ENCODE measurements at places on chromosomes 13 and 19.

DNA sequence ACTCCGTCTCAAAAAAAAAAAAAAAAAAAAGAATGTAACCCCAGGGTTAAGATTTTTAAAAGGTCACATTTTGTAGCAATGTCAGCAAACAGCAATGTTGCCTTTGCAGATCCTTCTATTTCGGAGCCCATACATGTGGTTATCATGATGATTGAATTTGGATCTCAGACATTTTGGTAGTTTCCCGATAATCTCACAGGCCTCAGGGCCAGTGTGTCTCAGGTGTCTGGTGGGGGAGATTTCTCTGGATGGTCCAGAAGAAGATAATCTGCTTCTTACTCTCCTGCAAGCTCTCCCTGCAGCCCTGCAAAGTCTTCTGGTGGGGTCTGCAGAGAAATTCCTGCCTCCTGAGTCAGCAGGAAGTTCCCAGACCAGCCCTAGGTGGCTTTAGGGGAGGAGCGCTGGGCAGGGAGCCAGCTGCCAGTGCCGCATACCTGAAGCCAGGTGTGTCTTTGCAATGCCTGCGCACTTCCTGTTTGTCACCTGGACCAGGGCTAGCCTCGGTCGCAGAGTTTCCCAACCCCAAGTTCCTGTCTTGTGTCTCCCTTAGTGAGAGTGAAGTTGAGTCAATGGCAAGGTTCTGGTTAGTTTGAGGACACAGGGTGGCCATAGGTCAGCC, 1.4 kb downstream of the SH2D3A start:
- peak; percentile 21 for DNase-seq

- DNase-seq = no peak
These were observed 440.0 kb downstream of the RFC3 start for GRCh38 chr13:34257966-34258365.

- DNase-seq = peak; percentile 57
These were observed 8.2 kb downstream of the CAPN12 start for GRCh38 chr19:38736036-38736412.

GRCh38 chr13:19567820-19568534, 6.6 kb upstream of the TPTE2 start:
- no peak for DNase-seq

DNA sequence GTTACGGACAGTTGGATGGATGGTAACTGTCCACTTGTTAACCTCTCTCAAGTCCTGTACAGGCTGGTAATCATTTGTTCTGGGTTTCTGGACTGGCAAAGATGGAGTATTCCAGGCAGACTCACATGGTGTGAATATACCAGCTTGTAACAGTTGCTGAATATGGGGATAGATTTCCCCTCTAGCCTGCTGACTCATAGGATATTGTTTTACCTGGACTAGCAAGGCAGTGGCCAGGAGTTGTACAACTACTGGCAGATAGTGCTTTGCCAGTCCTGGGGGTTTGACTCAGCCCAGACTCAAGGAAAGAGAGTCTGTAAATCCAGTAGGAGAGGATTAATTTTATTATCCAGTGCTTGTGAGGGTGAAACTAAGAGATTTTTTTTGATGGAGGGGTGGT, 74.0 kb downstream of the ZNF100 start:
- no peak for DNase-seq

- DNase-seq = no peak
These were observed 6.3 kb downstream of the MAMSTR start for GRCh38 chr19:48713041-48713863.

- DNase-seq = no peak
These were observed 9.5 kb upstream of the ERFL start for GRCh38 chr19:41937525-41938468.

- no peak for DNase-seq
These were observed 47.0 kb downstream of the FOXO1 start for GRCh38 chr13:40619479-40619814.

DNA sequence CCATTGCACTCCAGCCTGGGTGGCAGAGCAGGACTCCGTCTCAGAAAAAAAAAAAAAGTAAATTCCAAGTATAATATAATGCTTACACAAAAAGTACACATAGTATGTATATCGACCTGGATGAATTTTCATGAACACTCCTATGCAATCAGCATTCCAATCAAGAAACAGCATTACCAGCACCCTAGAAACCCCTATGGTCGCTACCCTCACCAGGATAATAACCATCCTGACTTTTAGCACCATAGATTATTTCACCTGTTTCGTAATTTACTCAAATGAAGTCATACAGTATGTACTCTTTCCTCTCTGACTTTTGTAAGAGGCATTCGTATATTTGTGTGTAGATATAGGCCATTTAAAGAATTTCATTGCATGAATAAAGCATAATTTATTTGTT, 47.6 kb downstream of the PCDH8 start:
- DNase-seq = no peak

GRCh38 chr13:25447396-25447795, 75.6 kb downstream of the ATP8A2 start:
- DNase-seq = no peak

- DNase-seq = no peak
These were observed 10.6 kb downstream of the CLC start for GRCh38 chr19:39727070-39727800.

- no peak for DNase-seq
These were observed 26.9 kb downstream of the CDK8 start for GRCh38 chr13:26280822-26281221.

GRCh38 chr13:26220575-26220974, 1.5 kb downstream of the RNF6 start:
- DNase-seq = no peak

- DNase-seq = no peak
These were observed 283.1 kb upstream of the TMTC4 start for GRCh38 chr13:100957741-100958140.

- DNase-seq = peak; percentile 81
These were observed 2.2 kb upstream of the PLEKHG2 start for GRCh38 chr19:39410017-39410830.

DNA sequence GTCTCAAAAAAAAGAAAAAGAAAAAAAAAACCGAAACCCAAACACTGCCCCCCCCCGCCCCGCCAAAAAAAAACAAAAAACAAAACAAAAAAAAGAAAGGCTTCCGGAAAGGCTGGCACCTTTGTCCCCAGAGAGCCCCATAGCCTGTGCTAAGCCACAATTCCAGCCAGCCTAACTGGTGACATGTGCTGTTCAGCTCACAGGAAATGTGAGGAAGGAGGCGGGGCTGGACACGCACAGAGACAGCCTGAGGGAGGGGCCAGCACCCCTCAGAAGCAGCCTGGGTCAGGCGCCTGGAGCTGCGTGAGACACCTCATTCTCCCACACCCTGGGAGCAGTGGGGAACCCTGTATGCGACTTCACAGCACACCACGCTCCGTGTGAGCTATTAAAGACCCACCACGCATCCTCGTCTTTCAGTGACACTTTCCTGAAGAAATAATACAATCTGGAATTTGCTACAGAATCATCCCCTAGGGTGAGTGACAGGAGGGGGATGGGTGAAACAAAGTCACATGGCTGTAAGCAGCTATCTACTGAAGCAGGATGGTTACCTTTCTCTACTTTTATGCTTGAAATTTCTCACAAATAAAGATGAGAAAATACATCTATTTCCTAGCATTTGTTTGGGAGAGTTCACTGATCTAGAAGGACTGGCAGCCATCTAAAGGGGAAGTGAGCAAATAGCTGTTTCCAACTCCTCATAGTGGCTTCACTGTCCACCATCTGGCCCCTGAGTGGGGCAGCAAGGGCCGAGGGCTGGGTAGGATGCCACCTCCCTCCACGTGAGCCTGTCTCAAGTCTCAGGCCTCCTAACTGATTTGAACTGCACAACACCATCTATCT, 12.3 kb upstream of the SLC35E1 start:
- peak; percentile 95 for DNase-seq

- no peak for DNase-seq
These were observed 3.7 kb downstream of the PLEKHF1 start for GRCh38 chr19:29668746-29669609.

- DNase-seq = no peak
These were observed 5.2 kb downstream of the GRTP1 start for GRCh38 chr13:113358653-113359190.

DNA sequence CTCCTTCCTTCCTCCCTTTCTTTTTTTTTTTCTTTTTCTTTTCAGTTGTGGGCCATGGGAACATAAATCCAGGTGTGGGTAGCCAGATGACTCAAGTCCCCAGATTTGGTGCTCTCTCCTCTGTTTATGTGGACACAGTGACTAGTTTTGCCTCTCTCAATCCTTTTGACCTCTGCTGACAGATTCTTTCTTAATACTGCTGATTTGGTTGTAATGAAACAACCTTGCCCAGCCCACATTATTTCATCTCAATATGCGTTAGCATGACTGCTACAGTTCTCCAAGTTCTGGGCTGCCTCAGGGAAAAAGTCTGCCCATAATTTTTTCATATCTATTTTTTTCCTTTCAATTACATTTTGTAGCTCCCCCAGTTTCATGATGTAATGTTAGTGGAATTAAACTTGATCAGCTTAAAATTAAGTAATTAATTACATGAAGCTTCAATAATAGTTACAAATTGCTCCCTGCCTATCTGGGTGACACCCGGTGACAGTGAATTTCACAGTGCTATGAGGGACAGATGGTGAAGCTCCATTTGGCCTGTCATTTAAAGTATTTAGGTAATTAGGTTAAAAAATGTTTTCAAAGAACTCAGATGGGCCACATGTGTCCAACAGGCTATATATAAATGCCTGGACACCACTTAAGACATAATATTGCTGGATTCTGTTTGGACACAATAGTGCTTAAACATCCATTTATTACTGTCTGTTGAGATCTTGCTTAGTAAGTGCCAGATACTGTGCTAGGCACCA, 118.8 kb upstream of the FRY start:
- DNase-seq = no peak

DNA sequence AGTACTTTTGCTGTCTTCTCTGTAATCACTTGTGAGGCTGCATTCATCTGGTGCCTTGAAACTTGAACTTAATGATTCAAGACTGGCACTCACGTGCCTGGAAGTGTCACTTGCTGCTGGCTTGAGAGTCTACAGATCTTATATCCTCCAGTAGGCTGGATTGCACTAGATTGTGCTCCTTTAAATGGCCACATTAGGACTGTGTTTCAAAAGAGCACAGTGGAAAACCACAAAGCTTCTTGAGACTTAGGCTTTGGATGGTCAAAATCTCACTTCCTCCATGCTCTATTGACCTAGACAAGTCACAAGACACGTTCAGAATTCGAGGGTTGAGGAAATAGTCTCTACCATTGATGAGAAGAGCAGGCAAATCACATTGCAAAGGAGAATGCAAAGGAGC, 1278.8 kb upstream of the MIR17HG start:
- no peak for DNase-seq

GRCh38 chr13:99066219-99066618, 88.4 kb upstream of the DOCK9 start:
- DNase-seq = no peak

GRCh38 chr19:1860042-1860775, 3.2 kb downstream of the KLF16 start:
- peak; percentile 73 for DNase-seq

GRCh38 chr19:35743640-35744429, 1.4 kb downstream of the U2AF1L4 start:
- no peak for DNase-seq

DNA sequence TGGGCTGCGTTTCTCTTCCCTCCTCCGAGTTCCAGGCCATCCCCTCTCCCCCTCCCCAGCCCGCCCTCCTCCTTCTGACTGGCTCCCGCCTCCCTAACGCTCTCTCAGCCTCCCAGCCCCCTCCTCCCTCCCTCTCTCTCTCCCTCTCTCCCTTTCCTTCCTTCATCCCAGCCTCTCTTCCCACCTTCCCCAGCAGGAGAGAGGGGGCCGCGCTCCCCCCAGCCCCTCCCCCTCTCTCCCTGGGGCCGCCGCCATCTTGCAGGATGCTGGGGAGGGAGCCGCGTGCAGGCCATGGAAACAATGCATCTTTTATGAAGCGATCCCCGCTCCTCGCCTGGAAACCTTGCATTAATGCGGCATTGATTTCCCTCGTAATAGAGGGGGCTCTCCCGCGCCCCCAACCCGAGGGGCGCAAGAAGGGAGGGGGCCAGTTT, 42.6 kb upstream of the ADGRL1 start:
- peak; percentile 28 for DNase-seq

GRCh38 chr19:17522988-17523872, 11.8 kb downstream of the PGLS start:
- DNase-seq = peak; percentile 13
